ENCODE measurements at places on chromosomes 3 and 15.

- no peak for DNase-seq
Observed at GRCh38 chr3:39168156-39168780, 14.9 kb upstream of the CSRNP1 start.

- no peak for DNase-seq
Observed at GRCh38 chr3:132616780-132617179, 19.7 kb downstream of the ACKR4 start.

DNA sequence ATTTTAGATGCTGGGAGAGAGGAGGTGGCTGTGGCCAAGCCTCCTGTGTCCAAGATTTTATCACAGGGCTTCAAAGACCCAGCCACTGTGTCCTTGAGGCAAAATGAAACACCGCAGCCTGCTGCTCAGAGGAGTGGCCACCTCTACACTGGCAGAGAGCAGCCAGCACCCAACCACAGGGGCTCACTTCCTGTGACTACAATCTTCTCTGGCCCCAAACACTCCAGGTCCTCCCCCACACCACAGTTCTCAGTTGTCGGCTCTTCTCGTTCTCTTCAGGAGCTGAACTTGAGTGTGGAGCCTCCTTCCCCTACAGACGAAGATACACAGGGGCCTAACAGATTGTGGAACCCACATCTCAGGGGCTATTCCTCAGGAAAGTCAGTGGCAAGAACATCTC, 45.6 kb downstream of the CDAN1 start:
- no peak for DNase-seq

GRCh38 chr3:169134194-169134593, 529.3 kb downstream of the MECOM start:
- DNase-seq = no peak

All from H1 (cell line).